ENCODE measurements at places on chromosomes 13 and 19.

DNA sequence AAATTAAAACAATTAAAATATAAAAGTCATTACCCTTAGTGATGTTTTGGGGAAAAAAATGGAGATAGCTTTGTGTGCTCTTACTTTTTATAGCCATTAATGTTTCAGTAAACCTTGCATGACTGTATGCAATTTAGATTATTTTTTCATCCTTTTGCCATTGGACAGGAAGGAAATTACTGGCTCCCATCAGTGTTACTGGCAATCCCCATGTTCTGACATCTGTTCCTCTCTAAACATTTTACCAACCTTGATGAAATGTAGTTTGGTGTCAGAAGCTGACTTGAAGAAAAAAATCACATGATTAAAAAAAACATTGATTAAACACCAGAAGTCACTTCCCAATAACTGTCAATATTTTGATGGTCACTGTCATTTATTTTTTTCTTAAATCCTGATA, 52.3 kb upstream of the ZNF536 start:
- no peak for DNase-seq

DNA sequence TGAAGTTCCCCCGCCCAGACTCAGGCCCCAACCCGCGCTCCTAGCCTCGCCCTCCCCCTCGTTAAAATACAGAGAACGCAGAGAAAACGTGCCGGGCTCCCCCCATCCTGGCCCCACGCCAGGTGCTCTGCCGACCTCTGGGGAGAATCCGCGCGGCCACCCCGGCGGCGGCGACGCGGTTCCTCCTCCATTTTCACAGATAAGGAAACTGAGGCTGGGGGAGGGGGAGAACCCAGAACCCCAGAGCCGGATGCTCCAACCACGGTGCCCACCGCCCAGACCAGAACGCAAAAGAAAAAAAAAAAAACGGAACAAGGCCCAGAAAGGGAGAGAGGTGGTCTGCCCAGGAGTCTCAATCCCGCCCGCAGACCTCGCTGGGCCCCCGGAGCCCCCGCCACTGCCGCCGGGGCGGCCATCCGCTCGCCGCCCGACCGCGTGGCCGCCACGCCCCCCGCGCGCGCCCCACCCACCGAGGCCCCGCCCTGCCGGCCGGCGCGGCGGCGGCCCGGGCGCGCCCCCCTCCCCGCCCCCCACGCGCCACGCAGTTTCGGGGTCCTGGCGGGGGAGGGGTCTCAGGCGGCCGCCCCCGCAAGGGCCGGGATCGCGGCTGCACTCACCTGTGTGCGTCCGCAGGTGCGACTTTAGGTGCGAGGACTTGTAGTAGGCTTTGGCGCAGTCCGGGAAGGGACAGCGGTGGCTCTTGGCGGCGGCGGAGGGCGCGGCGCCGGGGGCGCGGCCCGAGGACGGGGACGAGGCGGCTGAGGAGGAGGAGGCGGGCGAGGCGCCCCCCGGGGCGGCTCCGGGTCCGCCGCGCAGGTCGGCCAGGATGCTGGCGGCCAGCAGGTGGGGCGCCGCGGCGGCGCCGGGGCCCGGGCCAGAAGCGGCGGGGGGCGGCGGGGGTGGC, 703 bp downstream of the KLF16 start:
- peak; percentile 71 for DNase-seq

- DNase-seq = no peak
Measured at GRCh38 chr13:96817336-96817941, 176.8 kb downstream of the OXGR1 start.

GRCh38 chr13:99995104-99995588, 13.6 kb downstream of the ZIC2 start:
- no peak for DNase-seq

Measured in CD4-positive, alpha-beta T cell treated with Interleukin-10 for 1 hour (primary cell).